ENCODE measurements at places on chromosomes 3 and 15.

- DNase-seq: no peak
Measured at GRCh38 chr3:68793759-68794701, 138.3 kb downstream of the TAFA4 start.

- no peak for DNase-seq
Measured at GRCh38 chr15:31361764-31362515, 35.3 kb downstream of the KLF13 start.

- no peak for DNase-seq
Measured at GRCh38 chr3:15065550-15066007, 464 bp upstream of the MRPS25 start.

DNA sequence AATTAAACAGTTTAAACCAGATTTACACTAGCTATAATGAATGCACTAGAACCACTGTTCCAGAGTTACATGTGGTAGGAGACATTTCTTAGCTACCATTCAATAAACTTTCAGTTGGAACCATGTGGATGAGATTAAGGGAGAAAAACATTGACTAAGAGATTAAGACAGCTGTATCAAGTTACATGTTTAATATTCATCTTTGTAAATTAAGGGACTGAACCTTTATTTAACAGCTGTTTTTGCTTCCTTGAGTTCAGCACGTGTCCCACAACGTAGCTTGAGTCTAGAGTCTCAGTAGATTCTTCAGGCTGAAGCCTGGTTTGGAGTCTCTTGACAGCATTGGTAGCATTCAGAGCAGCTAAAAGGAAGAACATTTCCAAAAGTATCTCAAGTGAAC lies 27.2 kb upstream of the CFAP44 start:
- no peak for DNase-seq

DNA sequence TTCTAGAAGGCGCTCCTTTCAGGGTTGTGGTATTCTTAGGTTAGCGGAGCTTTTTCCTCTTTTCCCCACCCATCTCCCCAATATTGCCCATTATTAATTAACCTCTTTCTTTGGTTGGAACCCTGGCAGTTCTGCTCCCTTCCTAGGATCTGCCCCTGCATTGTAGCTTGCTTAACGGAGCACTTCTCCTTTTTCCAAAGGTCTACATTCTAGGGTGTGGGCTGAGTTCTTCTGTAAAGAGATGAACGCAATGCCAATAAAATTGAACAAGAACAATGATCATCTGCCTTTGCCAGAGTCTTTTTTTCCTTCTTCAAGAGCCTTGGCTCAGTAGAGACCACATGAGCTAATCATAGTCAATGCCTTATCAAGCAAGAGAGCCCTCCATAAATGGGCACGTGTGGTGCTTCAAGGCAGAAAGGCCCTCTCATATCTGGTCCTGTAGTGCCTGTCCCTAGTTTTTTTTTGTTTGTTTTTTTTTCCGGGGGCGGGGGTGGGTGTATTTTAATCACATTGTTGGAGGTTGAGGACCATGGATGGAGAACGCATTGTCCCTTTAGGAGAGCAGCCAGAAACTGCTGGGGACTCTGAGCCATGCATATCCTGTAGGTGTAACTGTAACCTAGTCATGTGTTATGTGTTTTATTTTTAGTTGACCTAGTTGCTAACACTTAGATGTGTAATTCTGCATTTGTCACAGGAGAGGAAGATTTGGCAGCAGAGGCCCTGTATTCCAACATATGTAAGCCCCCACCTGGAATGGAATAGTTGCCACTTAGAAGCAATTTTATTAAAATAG lies 64.7 kb upstream of the ACAD9 start:
- DNase-seq: no peak

DNA sequence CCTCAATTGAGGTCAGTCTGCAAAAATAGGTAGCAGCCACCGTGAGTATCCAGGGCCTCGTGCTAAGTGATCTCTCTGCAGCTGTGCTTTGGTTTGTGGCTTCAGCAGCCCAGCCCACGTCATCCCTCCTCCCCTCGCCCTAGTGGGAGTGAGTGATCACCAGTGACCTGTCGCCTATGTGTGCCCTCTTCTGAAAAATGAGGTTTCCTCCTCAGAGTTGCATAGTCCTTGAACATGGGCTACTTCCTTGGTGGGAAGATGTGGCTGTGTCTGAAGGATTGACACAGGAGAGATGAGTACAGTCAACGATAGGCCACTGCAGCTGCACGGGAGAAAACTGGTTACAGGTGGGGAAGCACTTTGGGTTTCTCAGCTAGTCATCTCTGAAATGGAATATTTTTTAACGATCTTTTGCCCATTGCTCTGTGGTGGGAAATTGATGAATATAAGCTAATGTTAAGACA lies 144.8 kb upstream of the BHLHE40 start:
- no peak for DNase-seq

DNA sequence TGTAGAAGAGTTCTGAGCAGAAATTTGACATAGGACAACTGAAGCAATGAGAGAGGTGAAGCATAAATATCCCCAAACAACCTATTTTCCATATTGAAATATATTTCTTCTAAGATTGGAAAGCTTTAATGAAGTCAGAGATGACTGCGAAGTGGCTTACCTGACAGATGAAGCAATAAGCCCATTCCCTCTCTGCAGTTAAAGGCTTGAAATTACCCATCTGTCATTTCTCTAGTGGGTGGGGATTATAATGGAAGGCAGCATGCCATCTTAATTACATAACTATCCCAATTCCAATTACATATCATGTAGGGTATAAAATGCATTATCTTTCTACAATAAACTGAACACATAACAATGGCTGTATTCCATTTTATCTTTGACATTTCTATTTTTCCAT lies 1070.5 kb downstream of the SI start:
- DNase-seq: no peak

- no peak for DNase-seq
Measured at GRCh38 chr3:66402596-66403290, 98.1 kb downstream of the LRIG1 start.

- no peak for DNase-seq
Measured at GRCh38 chr3:53989451-53989850, 97.8 kb upstream of the SELENOK start.

DNA sequence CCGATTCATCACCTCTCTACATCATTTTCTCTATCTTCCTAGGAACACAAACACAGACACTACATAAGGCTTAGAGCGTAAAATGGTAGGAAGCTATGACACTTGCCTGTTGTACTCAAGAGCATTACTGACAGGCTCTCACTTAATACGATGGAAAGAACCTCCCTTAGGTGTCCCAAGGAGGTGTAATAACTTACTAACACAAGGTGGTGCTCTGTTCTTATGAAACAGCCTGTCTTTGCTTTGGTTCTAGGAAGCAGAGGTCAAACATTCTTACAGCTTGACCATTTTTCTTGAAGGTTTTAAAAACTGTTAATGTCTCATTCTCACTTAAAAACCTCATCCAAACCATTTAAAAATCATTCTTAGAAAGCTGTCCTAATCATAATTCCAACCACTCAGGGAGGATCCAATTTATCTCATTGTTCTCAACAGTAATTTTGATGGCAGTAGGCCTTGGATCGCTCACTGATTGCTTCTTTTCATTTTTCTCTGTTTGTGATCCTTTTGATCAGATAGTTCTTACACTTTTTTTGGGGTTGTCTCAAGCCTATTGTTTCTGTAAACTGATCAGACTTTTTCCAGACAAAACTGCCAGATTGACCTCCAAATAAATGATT lies 317.8 kb upstream of the AGTR1 start:
- peak; percentile 40 for DNase-seq

- DNase-seq: no peak
Measured at GRCh38 chr3:32140943-32141342, 34.5 kb downstream of the GPD1L start.

GRCh38 chr15:51281368-51281967 lies 56.9 kb downstream of the CYP19A1 start:
- peak; percentile 23 for DNase-seq

GRCh38 chr3:133747373-133747772 lies 1.2 kb downstream of the TF start:
- no peak for DNase-seq

DNA sequence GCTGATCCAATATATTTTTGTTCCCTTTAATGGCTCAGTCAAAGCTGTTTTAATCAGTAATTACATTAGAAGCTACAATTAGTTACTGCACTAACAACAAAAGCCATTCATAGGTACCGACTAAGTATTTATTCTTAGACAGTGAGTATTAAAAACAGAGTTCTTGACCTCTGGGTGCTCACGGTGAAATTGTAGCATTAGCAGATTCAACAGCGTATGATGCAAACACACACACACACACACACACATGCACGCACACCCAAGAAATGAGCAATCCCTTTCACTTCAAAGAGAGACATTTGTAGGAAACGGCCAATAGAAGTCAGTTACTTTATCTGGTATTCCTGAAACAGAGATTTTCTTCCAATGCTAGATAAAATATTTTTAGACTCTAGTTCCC lies 27.0 kb upstream of the MITF start:
- no peak for DNase-seq

DNA sequence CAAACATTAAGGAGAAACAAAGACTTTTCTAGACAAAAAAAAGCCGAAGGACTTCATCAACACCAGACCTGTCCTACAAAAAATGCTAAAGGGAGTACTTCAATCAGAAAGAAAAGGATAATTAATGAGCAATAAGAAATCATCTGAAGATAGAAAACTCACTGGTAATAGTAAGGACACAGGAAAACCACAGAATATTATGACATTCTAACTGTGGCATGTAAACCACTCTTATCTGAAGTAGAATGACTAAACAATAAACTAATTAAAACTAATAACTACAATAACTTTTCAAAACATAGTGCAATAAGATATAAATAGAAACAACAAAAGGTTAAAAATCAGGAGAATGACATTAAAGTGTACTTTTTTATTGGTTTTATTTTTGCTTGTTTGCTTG lies 584.5 kb upstream of the CCDC54 start:
- DNase-seq: no peak

DNA sequence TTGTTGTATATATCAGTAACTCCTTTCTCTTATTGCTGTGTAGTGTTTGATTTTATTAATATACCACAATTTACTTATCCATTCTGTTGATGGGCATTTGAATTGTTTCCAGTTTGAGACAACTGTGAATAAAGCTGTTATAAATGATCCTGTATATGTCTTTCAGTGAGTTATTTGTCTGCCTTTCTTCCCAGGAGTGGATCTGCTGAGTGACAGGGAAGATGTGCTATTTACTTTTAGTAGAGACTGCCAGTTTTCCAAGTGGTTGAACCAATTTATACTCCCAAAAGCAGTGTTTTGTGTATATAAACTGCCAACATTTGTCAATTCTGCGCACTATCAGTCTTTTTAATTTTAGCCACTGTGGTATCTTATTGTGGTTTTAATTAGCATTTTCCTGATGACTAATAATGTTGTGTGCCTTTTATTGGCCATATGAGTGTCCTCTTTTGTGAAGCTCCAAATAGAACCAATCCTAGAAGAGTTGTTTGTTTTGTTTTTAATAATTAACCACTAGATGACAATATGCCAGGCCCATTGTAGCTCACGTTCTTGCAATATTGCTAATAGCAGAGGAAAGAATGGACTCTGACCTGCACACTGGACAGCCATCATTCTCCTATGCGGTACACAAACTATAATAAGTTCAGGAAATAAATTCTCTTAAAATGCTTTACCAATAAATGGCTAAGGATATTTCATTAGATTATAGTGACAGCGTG lies 25.3 kb downstream of the TRANK1 start:
- DNase-seq: no peak

All from NCI-H446 (cell line).